ENCODE measurements at places on chromosomes 7 and 10. TPM values are rescaled to one million over a fixed set of nuclear protein-coding genes. Genes with fewer than 3 reads are reported as not detected.

- no peak overlapping the region for H3K4me3 ChIP-seq
- H3K27me3 ChIP-seq = peaks cover 57% of the 10 kb centered on the region
- no peak overlapping the region for H3K27ac ChIP-seq
- no peak for DNase-seq
Measured at GRCh38 chr10:72089618-72090017, 1.3 kb upstream of the SPOCK2 start.

DNA sequence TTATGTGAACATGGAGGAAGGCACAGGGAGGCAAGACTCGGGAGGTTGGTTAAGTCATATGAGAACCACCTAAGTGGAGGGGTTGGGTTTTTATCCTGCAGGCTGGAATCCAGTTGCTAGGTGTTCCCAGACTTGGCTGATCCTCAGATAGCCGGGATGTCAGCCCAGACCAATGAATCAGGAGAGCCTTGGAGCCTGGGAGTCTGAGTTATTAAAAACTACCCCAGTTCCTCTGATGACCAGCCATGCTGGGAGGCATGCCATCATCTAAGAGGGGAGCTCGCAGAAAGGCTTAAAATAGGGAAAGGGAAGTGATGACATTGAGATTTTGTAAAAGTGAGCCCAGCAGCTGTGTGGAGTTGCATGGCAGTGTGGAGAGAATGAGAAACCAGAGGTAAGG lies 238.1 kb downstream of the ZNF248 start:
- H3K4me3 ChIP-seq = no peak overlapping the region
- no peaks in the 10 kb centered on the region for H3K4me1 ChIP-seq
- no peak overlapping the region for H3K27ac ChIP-seq
- no peaks in the 10 kb centered on the region for H3K36me3 ChIP-seq
- DNase-seq = no peak

- peaks cover 20% of the 10 kb centered on the region for H3K4me1 ChIP-seq
- no peak overlapping the region for H3K4me3 ChIP-seq
- no peak for DNase-seq
- peaks cover 22% of the 10 kb centered on the region for H3K36me3 ChIP-seq
Measured at GRCh38 chr7:66301249-66301648, 96.1 kb downstream of the TPST1 start.

- H3K36me3 ChIP-seq = peaks cover 21% of the 10 kb centered on the region
- DNase-seq = no peak
- H3K4me3 ChIP-seq = no peak overlapping the region
- H3K27ac ChIP-seq = peak overlapping the region; percentile 4
Measured at GRCh38 chr10:121525251-121526134, 72.8 kb downstream of the FGFR2 start.

- no peaks in the 10 kb centered on the region for H3K36me3 ChIP-seq
- no peak overlapping the region for H3K4me3 ChIP-seq
- no peaks in the 10 kb centered on the region for H3K4me1 ChIP-seq
- DNase-seq = peak; percentile 82
- H3K27ac ChIP-seq = no peak overlapping the region
Measured at GRCh38 chr10:133520193-133520738, 6.9 kb upstream of the CYP2E1 start.

GRCh38 chr7:53315981-53316380 lies 280.5 kb downstream of the POM121L12 start:
- H3K4me1 ChIP-seq = peaks cover 3% of the 10 kb centered on the region
- DNase-seq = no peak
- H3K36me3 ChIP-seq = no peaks in the 10 kb centered on the region
- no peak overlapping the region for H3K4me3 ChIP-seq
- no peak overlapping the region for H3K27ac ChIP-seq
- H3K27me3 ChIP-seq = no peaks in the 10 kb centered on the region

GRCh38 chr7:106425017-106425719 lies 140.4 kb upstream of the NAMPT start:
- H3K4me3 ChIP-seq = no peak overlapping the region
- no peaks in the 10 kb centered on the region for H3K4me1 ChIP-seq
- peak overlapping the region; percentile 22 for H3K27ac ChIP-seq
- no peak for DNase-seq
- no peaks in the 10 kb centered on the region for H3K27me3 ChIP-seq
- H3K36me3 ChIP-seq = no peaks in the 10 kb centered on the region

GRCh38 chr7:108311446-108312168 lies 144.6 kb downstream of the NRCAM start:
- H3K4me1 ChIP-seq = no peaks in the 10 kb centered on the region
- no peak overlapping the region for H3K27ac ChIP-seq
- H3K4me3 ChIP-seq = no peak overlapping the region
- H3K27me3 ChIP-seq = no peaks in the 10 kb centered on the region
- DNase-seq = no peak

- H3K27ac ChIP-seq = no peak overlapping the region
- no peaks in the 10 kb centered on the region for H3K27me3 ChIP-seq
- DNase-seq = no peak
- no peaks in the 10 kb centered on the region for H3K4me1 ChIP-seq
- peaks cover 9% of the 10 kb centered on the region for H3K36me3 ChIP-seq
Measured at GRCh38 chr7:74482197-74482467, 28.4 kb downstream of the GTF2IRD1 start.

GRCh38 chr10:78330884-78331283 lies 297.2 kb downstream of the RPS24 start:
- H3K4me3 ChIP-seq = no peak overlapping the region
- H3K36me3 ChIP-seq = no peaks in the 10 kb centered on the region
- H3K27me3 ChIP-seq = no peaks in the 10 kb centered on the region
- DNase-seq = no peak
- no peak overlapping the region for H3K27ac ChIP-seq

DNA sequence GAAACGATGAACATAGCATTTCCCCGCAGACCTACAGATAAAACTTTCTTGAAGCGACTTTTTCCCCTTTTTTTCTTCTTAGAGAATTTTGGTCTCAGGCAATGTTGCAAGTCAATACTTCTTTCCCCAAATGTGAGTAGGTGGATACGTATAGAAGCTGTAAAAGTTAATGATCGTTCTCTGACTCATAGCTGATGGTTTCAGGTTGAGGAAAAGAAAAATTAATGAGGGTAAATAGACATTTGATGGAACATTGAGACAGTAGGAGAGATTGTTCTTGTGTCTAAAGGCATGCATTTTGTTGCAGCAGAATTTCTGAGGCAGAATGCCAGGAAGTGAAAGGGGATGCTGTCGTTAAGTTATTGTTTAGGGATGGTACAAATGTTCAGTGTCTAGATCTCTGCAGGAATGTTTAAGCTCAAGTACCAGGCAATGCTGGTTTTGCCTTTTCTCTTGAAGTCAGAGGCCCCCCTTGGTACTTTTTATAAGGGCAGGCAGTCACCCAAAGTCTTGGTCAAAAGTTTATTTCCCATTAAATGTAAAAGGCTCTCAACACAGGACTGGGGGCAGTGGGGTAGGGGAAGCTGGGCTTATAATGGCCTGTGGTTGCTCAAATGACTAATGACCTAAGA lies 9.3 kb downstream of the TCF7L2 start:
- no peak overlapping the region for H3K27ac ChIP-seq
- H3K27me3 ChIP-seq = no peaks in the 10 kb centered on the region
- H3K4me1 ChIP-seq = peaks cover 43% of the 10 kb centered on the region
- peak overlapping the region; percentile 92 for H3K4me3 ChIP-seq
- peaks cover 45% of the 10 kb centered on the region for H3K36me3 ChIP-seq
- DNase-seq = no peak

GRCh38 chr7:139490130-139490529 lies 6.7 kb upstream of the KLRG2 start:
- H3K27me3 ChIP-seq = no peaks in the 10 kb centered on the region
- no peaks in the 10 kb centered on the region for H3K4me1 ChIP-seq

DNA sequence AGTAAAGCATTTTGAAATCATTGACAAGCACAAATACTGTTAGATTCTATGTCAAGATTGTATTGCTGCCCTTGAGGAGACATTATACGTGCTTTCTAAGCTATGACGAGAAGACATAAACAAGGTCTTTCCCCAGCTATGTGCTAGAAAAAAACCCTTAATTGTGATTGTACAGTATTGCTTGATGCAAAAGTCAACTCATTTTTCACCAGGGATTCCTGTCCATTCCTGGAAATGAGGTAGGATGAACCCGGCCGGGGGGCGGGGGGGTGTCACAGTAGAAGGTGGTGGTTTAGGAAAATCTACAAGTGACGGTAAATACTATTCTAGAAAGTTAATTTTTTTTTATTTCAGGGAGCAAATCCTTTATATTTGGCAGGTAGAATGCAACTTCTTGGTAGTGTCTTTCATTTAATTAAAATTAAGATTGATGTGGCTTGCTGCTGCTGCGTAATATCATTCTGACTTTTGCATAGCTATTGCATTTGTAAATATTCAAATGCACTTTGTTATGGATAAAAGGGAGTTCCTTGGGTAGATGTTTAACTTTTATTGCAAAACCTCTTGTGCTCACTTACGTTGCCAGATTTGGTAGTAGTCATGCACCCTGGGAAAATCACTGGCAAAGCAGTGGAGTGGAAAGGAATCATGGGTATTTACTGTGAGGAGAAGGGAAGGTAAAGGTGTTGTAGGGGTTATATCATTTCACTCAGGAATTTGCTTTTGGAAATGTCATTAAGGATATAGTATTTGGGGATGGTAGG lies 164.4 kb upstream of the PRPS1L1 start:
- H3K27me3 ChIP-seq = no peaks in the 10 kb centered on the region
- H3K4me1 ChIP-seq = no peaks in the 10 kb centered on the region
- H3K36me3 ChIP-seq = no peaks in the 10 kb centered on the region

GRCh38 chr7:82036146-82036886 lies 266.5 kb upstream of the HGF start:
- no peaks in the 10 kb centered on the region for H3K27me3 ChIP-seq
- H3K36me3 ChIP-seq = no peaks in the 10 kb centered on the region
- H3K27ac ChIP-seq = no peak overlapping the region

- no peaks in the 10 kb centered on the region for H3K4me1 ChIP-seq
- H3K27me3 ChIP-seq = no peaks in the 10 kb centered on the region
- peak within 1 kb of the TSS; percentile 90 for H3K4me3 ChIP-seq
- H3K36me3 ChIP-seq = peaks cover 17% of the 10 kb centered on the region
Measured at GRCh38 chr7:141551094-141551781, at the start of gene AGK. Gene AGK, plus strand, starts transcription at chr7:141551410. Its CDS starts 4,057 bp downstream, at chr7:141555467.

GRCh38 chr7:2723138-2723850 lies 35.3 kb downstream of the AMZ1 start:
- H3K27me3 ChIP-seq = no peaks in the 10 kb centered on the region
- no peak overlapping the region for H3K27ac ChIP-seq
- no peak overlapping the region for H3K4me3 ChIP-seq
- H3K4me1 ChIP-seq = no peaks in the 10 kb centered on the region

DNA sequence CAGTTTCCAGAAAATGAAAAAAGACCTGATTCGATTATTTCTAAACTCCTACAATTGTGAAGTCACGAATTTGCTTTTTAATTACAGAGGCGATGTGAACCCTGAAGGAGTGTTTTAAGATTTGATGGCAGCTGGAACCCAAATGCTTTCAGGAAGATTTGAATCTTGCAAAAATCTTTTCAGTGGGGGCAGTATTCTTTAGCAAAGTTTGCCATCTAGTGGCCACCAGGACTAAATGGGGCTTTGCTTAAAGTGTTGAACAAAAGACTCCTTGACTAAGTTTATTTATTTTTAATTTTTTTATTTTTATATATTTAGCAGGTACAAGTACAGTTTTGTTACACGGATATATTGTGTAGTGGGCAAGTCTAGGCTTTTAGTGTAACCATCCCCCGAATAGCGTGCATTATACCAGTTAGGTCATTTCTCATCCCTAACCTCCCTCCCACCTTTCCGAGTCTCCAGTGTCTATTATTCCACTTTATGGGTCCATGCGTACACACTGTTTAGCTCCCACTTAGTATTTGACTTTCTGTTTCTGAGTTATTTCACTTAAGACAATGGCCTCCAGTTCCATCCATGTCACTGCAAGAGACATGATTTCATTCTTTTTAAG lies 98.8 kb downstream of the CACNB2 start:
- H3K4me1 ChIP-seq = peaks cover under 1% of the 10 kb centered on the region
- no peak for DNase-seq
- no peaks in the 10 kb centered on the region for H3K36me3 ChIP-seq
- H3K4me3 ChIP-seq = no peak overlapping the region
- no peak overlapping the region for H3K27ac ChIP-seq

GRCh38 chr10:45373003-45373575 lies 927 bp upstream of the ALOX5 start:
- no peaks in the 10 kb centered on the region for H3K36me3 ChIP-seq
- H3K4me3 ChIP-seq = peak overlapping the region; percentile 79
- DNase-seq = no peak
- H3K27me3 ChIP-seq = peaks cover 75% of the 10 kb centered on the region
- no peaks in the 10 kb centered on the region for H3K4me1 ChIP-seq

GRCh38 chr7:76358481-76359110 lies at the start of gene YWHAG:
Gene YWHAG, minus strand, starts transcription at chr7:76358991. Its CDS starts 183 bp downstream, at chr7:76358808.
- peaks cover 41% of the 10 kb centered on the region for H3K36me3 ChIP-seq
- H3K27ac ChIP-seq = peak within 1 kb of the TSS; percentile 97
- H3K4me1 ChIP-seq = no peaks in the 10 kb centered on the region
- peak within 1 kb of the TSS; percentile 96 for H3K4me3 ChIP-seq
- peak; percentile 96 for DNase-seq

DNA sequence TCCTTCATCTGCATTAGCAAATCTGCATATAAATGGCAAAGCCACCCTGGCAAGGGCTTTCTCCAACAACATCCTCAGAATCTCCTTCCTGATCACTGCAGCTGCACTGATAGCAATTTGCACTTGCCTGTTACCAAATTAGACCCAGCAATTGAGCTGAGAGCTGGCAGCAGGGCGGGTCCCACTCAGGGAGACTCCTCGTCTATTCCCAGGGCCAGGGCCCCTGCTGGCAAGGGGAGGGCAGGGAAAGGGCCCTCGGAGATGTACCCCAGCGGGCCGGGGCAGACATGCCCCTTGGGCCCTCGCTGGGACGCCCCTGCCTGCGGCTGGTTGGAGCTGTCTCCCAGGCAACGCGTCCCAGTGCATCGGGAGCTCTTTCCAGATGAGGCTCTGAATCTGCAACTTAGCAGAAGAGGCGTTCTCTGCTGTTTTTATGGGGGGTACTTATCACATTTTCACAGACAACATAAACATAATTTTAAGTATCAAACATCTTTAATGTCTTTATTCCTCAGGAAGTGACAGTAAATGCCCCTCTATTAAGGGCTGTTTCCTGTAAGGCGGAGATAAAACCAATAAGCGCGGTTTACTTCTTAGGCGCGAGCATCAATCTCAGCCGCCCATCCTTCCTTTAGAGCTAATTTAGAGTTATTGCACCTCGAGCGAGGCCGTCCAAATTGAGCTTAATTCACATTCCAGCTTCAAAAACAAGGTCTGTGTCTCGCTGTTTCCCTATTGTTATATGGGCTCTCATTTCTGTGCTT lies 249.0 kb upstream of the PPP2R2D start:
- no peaks in the 10 kb centered on the region for H3K4me1 ChIP-seq
- no peaks in the 10 kb centered on the region for H3K27me3 ChIP-seq
- no peaks in the 10 kb centered on the region for H3K36me3 ChIP-seq
- H3K4me3 ChIP-seq = no peak overlapping the region

GRCh38 chr10:70773965-70774809 lies 11.0 kb downstream of the TBATA start:
- H3K4me3 ChIP-seq = no peak overlapping the region
- H3K36me3 ChIP-seq = no peaks in the 10 kb centered on the region
- H3K27ac ChIP-seq = no peak overlapping the region

- H3K27ac ChIP-seq = no peak overlapping the region
- H3K4me1 ChIP-seq = no peaks in the 10 kb centered on the region
- H3K27me3 ChIP-seq = no peaks in the 10 kb centered on the region
- H3K36me3 ChIP-seq = no peaks in the 10 kb centered on the region
- H3K4me3 ChIP-seq = no peak overlapping the region
Measured at GRCh38 chr10:18797286-18797685, 138.1 kb downstream of the ARL5B start.

The TAS2R41 gene
- not detected for total RNA-seq

The SH2D4B gene
- total RNA-seq = 0.13 TPM

The ASZ1 gene
- total RNA-seq = not detected

The PON2 gene
- 46.9 TPM for total RNA-seq

The MGAM2 gene
- total RNA-seq = 0.20 TPM

The AKR1B15 gene
- total RNA-seq = not detected

The OR2A1 gene
- total RNA-seq = not detected

The PLCE1 gene
- total RNA-seq = 22.8 TPM

The CLDN4 gene
- 7.3 TPM for total RNA-seq

The GBX1 gene
- total RNA-seq = not detected

The PRF1 gene
- not detected for total RNA-seq

Measured in endodermal cell (in vitro differentiated cells).